ENCODE measurements at places on chromosomes 5 and 9.

DNA sequence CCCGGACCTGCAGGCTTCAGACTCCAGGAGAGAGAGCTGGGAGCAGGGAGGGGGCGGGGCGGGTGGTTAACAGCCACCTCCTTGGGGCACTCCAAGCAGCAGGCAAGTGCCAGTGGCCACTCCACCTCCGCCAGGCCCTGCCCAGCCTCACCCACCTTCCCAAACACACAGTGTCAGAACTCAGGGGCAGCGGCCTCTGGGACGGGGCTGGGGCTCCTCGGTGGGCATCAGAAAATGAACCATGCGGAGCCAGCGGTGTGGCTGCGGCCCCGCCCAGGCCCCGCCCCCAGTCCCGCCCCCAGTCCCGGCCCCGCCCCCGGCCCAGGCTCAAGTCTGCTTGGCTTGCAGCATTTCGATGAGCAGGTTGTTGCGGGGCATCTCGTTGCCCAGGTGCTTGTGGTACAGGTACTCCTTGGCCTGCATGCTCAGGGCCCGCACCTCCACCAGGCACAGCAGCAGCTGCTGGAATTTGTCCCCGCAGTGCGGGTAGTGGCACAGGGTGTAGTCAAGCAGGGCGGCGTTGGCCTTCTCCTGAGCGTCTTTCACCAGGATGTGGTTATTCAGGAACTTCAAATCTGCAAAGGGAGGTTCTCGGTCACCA lies 24.7 kb downstream of the NR5A1 start:
- no peak overlapping the region for H3K4me3 ChIP-seq
- DNase-seq = no peak
- peaks cover 20% of the 10 kb centered on the region for H3K27me3 ChIP-seq
- no peaks in the 10 kb centered on the region for H3K4me1 ChIP-seq
- H3K36me3 ChIP-seq = no peaks in the 10 kb centered on the region
- no peak overlapping the region for H3K27ac ChIP-seq

DNA sequence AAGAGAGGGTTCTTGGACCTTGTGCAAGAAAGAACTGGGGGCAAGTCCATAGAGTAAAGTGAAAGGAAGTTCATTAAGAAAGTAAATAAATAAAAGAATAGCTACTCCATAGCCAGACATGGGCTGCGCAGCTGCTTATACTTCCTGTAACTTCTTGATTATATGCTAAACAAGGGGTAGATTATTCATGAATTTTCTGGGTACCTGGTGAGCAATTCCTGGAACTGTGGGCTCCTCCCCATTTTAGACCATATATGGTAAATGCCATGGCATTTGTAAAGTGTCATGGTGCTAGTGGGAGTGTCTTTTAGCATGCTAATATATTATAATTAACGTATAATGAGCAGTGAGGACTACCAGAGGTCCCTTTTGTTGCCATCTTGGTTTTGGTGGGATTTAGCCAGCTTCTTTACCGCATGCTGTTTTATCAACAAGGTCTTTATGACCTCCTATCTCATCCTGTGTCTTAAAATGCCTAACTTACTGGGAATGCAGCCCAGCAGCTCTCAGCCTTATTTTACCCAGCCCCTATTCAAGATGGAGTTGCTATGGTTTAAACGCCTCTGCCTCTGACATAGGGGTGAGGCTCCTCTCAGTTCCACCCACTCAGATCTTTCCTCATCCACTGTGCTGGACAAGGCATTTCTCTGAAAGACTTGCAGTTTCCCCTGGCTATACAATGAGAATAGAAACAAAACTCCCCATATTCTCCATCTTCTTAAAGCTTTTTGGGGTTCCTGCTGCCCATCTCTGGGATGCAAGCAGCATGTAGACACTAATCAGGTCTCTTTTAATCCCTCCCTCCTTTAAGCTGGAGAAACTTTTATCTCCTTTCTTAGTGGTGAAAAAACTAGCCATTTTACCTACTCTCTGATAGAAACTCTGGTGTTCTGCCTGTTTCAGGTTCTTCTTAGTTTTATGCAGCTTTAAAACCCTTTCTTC lies 91.2 kb downstream of the ARRDC3 start:
- peaks cover 4% of the 10 kb centered on the region for H3K4me1 ChIP-seq
- DNase-seq = no peak
- no peak overlapping the region for H3K27ac ChIP-seq
- H3K36me3 ChIP-seq = peaks cover 1% of the 10 kb centered on the region
- no peak overlapping the region for H3K4me3 ChIP-seq
- no peaks in the 10 kb centered on the region for H3K27me3 ChIP-seq

DNA sequence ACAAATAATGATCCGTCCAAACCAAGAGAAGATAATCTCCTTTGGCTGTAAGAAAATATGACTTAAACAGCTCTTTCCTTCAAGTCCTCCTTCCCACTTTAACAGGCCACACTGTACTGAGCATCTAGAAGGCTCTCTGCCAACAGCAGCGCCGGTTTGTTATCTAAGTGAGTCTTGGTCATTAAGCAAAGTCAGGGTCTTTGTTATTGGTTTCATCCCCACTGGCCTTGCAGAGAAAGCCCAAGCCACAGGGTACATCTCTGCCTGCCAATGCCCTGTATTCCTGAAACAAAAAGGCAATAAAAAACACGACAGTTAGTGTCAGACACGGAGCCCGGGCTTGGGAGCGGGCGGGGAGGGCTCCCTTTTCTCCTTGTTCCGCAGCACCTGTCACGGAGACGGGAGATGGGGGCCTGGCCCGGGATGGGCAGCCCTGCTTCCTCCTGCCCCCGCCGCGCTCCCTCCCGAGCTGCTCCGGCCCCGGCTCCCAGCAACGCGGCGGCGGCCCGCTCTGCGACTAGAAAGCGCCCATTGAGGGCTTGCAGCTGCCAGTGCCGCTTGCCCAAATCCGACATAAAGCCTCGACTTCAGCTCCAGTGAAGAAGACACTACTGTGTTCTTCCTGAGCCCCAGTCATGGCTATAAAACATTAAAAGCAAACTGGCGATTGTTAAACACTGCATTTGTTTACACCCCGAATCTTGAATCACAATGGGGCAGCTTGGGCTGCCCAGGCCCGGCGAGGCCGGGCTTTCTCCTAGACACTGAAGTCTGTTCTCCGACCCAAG lies 28.1 kb upstream of the PIK3R1 start:
- no peak for DNase-seq

DNA sequence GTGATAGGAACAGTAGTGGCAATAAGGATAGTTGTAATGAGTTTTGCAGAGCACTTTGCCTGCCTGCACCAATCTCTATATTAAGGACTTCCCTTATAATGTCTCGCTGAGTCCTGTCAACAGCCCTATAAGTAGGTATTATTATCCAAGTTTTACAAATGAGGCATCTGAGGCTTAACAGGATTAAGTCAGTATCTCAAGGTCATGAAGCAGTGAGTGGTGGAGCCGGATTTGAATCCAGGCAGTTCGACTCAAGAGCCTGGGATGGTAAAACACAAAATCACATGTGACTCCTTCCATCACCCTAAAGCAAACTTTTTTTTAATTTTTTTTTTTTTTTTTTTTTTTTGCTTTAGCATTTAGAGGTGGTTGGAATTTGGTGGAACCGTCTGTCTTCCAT lies 59.0 kb upstream of the RARS1 start:
- H3K4me1 ChIP-seq = no peaks in the 10 kb centered on the region
- H3K36me3 ChIP-seq = no peaks in the 10 kb centered on the region
- no peak overlapping the region for H3K27ac ChIP-seq
- DNase-seq = no peak
- no peaks in the 10 kb centered on the region for H3K27me3 ChIP-seq

GRCh38 chr9:19416143-19416542 lies 7.3 kb downstream of the ACER2 start:
- H3K4me3 ChIP-seq = no peak overlapping the region
- H3K4me1 ChIP-seq = no peaks in the 10 kb centered on the region
- no peak for DNase-seq
- peaks cover 2% of the 10 kb centered on the region for H3K36me3 ChIP-seq

DNA sequence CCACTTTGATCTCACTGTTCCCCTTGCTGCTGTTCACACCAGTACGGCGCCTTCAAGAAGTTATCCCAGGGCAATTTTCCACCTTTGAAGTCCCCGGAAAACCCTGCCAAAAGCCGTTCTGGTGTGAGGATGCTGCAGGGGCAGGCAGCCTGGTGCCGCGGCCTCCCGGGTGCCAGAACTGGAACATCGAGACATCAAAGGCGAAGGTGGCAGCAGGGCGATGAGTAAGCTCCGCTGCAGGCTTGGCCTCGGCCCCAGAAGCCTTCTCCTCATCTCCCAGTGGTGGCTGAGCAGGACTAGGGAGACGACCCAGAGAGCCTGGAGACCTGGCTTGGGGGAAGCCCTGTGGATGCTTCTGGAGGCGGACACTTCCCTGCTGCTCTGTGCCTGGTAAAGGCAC lies 115.3 kb upstream of the MSX2 start:
- H3K27me3 ChIP-seq = no peaks in the 10 kb centered on the region
- H3K27ac ChIP-seq = no peak overlapping the region
- no peak overlapping the region for H3K4me3 ChIP-seq
- DNase-seq = no peak
- no peaks in the 10 kb centered on the region for H3K4me1 ChIP-seq

DNA sequence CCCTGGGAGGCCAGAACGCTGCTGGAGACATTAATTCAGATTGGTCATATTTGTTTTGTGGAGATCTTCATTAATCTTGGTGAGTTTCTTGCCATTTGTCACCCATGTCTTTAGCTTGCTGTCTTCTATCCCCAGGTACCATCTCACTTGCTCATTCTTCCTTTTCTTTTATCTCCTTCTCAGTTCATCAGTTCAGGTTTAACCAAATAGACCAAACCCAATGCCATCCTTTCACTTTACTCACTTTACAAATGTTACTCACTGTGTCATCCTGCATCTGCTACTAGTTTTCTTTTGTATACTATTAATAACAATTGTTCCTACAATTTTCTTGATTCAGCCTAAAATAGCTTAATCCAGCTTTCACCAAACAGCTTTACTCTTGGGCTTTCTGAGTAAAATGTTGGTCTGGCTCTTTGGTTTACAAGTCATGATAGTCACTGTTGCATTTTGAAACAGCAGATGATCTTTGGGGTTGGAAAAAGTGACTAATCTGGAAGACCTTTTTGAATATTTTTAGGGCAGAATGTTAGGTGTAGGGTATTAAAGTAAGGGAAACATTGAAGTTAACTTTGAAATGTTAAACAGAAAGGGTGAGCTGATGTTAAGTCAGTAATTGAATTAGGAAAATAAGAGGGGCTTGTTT lies 246.9 kb downstream of the ZSWIM6 start:
- DNase-seq = no peak
- no peak overlapping the region for H3K4me3 ChIP-seq
- H3K36me3 ChIP-seq = no peaks in the 10 kb centered on the region
- no peaks in the 10 kb centered on the region for H3K27me3 ChIP-seq

DNA sequence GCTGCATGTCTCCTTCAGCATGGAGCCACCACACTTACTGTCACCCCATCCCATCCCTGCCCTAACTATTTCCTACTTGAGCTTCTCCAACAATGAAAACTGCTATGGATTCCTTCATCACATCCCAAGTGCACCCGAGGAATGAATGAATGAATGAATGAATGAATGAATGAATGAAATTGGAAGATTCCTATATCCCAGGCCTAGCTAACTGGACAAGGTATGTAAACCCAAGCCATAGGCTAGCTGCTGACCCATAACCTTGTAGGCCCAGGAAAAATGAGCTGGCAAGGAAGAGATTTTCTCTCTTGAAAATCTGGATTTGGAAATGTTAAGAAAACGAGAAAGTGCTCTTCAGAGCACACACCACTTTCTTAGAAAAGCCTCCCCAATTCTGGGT lies 97.4 kb downstream of the GABBR2 start:
- H3K4me1 ChIP-seq = no peaks in the 10 kb centered on the region
- no peak for DNase-seq
- H3K27me3 ChIP-seq = peaks cover 34% of the 10 kb centered on the region
- no peak overlapping the region for H3K4me3 ChIP-seq
- no peaks in the 10 kb centered on the region for H3K36me3 ChIP-seq

- no peaks in the 10 kb centered on the region for H3K4me1 ChIP-seq
- no peak overlapping the region for H3K4me3 ChIP-seq
- H3K27me3 ChIP-seq = peaks cover 19% of the 10 kb centered on the region
These were observed 83.5 kb downstream of the FSTL4 start for GRCh38 chr5:133528841-133529240.

- H3K4me3 ChIP-seq = no peak overlapping the region
- H3K27ac ChIP-seq = no peak overlapping the region
- peaks cover 10% of the 10 kb centered on the region for H3K4me1 ChIP-seq
- H3K36me3 ChIP-seq = peaks cover 2% of the 10 kb centered on the region
- no peak for DNase-seq
These were observed 35.2 kb downstream of the RAI14 start for GRCh38 chr5:34691326-34691725.

GRCh38 chr5:176762489-176762888 lies 47.9 kb upstream of the UNC5A start:
- peaks cover 3% of the 10 kb centered on the region for H3K36me3 ChIP-seq
- peaks cover 73% of the 10 kb centered on the region for H3K27me3 ChIP-seq
- no peak overlapping the region for H3K4me3 ChIP-seq
- DNase-seq = no peak
- no peak overlapping the region for H3K27ac ChIP-seq

DNA sequence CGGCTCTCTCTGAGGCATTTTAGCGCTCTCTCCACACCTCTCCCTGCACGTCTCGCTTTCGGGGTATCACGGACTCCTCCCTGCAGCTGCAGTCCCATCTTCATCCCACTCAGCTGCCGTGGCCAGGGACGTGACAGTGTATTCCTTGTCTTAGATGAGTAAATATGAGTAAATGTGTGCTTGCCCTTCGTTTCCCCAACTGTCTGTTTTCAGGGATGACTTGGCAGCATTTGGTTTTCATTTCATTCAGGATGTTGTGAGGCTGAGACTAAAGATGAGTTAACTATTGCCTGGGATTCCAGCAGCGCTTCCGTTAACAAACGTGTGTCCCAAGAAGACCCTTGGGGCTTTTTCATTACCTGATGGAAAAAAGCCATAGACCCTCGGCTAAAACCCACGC lies 29.5 kb downstream of the GDNF start:
- no peak for DNase-seq
- H3K36me3 ChIP-seq = no peaks in the 10 kb centered on the region
- H3K4me3 ChIP-seq = no peak overlapping the region
- H3K27ac ChIP-seq = no peak overlapping the region
- no peaks in the 10 kb centered on the region for H3K4me1 ChIP-seq

DNA sequence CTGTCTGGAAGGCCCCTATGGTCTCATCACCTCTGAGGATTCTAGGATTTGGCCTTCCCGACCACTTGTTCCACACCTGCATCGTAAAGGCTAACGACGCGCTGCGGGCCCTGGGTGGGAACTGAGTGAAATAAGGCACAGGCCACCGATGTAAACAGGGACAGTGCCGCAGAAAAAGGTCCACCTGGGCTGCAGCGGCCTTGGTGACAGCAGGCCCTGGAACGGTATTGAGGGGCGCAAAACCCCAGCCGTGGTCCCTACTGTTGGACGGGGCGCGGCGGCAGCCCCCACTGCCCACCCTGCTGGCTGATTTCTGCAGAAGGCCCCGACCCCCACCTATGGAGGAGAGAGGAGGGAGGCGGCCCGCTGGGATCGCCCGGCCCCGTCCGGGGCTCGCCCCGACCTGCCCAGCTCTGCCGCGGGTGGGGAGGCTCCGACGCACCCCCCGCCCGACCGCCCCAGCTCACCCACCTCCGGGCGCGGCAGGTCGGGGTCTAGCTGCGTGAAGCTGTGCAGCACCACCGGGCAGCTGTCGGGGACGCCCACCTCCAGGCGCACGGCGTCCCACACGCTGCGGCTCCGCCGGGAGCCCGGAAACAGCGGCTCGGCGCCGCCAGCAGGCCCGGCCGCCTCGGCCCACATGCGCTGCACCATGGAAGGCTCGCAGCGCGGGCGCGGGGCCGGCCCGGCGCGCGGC lies 391 bp downstream of the RALGDS start:
- peaks cover 56% of the 10 kb centered on the region for H3K4me1 ChIP-seq
- H3K27me3 ChIP-seq = no peaks in the 10 kb centered on the region

Measured in central memory CD8-positive, alpha-beta T cell (primary cell).